ENCODE measurements at places on chromosomes 2 and 18.

GRCh38 chr18:48157956-48158355, 227.5 kb upstream of the SMAD2 start:
- no peak for DNase-seq

DNA sequence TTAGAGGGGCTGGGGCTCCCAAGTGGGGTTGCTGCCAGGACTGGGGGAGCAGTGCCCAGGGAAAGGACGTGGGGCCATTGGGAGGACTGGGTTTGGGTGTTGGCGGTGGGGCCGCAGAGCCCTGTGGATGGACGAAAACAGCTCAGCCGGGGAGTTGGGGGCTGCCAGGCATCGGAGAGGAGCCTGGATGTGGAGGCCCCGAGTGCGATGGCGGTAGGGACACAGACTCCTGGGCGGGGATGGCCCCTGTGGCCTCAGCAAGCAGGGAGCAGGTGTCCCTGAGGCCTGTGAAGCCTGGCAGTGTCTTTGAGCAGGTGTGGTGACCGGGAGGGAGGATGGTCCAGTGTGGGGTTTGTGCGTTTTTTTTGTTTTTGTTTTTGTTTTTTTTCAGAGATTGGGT, 13.3 kb downstream of the CTDP1 start:
- no peak for DNase-seq

DNA sequence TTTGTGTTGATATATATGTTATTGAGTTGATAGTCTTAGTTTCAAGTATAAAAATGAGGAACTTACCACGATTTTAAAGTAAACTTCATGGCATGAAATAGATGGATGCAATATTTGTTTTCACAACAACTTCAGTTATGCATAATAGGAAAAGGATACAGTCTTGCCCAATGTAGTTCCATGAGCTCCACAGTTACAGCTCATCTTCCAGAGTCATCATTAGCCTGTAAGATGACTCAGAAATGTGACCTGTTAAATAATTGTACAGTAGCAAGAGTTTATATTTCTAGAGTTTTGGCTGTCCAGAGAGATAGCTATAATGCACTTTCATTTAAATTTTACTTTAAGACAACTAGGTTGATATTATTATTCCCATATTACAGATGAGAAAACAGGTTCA, 80.9 kb upstream of the ARHGAP28 start:
- DNase-seq: no peak

DNA sequence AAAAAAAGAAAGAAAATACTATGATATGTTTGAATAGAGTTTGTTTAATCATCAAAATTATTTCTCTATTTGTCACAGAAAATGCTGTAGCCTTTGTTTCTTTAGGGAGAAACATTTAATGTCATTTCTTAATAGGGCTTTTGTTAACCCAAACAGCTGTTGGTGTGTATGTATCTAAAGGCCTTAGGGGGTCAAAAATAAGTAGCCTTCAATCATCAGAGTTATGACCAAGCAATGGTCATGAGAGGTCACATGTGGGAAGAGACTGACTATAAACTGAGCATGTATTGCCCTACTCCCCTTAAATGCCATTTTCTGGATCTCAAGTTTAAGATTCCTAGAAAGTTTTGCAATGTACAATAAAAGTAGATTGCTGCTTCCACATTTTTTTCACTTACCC, 22.7 kb downstream of the HNMT start:
- DNase-seq: no peak

DNA sequence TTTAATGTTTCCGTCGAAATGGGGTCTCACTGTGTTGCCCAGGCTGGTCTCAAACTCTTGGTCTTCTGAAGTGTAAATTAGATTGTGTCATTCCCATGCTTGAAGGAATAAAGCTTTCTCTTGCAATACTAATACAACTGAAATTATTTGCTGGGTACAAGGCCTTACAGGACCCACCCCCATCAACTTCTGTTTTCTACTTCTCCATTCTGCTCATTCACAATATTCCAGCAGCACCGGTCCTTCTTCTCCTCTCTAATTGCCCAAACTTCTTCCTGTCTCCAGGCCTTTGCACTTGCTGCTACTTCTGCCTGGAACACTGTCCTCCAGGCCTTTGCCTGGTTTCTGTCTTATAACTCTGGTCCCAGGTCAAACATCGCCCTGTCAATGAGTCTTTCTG, 73.8 kb downstream of the APOB start:
- DNase-seq: no peak

DNA sequence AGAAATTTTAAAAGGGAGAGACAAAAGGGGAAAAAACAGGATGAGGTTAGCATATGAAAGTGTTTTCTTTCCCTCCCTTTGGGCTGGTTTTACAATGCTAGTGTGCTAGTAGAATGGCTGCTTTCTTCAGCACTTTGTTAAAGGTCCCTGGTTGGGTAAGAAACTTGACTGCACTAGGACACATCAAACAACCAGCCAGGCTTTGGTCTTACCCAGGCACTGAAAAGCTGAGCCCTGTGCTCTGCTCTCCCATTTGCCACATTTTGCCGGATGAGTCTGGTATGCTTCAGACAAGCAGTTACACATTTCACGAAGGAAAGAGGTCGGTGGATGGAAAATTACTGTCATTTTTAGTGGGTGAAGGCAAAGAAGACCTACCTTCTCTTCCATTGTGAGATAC, 242.0 kb downstream of the DPP10 start:
- DNase-seq: no peak

GRCh38 chr2:162184821-162185450, 32.9 kb upstream of the GCG start:
- DNase-seq: no peak

DNA sequence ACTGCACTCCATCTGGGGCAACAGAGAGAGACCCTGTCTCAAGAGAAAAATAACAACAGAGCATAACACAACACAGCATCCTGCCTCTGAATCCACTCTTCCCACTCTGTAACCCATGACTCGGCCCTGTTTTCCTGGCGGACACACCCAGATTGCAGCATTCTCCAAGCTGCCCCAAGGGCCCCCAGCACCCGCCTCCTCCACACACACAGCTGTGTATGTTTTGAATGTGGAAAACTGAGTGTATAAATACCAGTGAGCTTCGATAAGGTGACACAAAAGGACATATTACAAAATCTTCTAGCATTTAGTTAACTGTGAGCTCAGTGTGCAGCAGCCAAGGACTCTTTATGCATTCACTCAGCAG, 13.0 kb downstream of the IMPA2 start:
- no peak for DNase-seq

- DNase-seq: no peak
Measured at GRCh38 chr2:172962082-172962481, 113.6 kb upstream of the MAP3K20 start.

DNA sequence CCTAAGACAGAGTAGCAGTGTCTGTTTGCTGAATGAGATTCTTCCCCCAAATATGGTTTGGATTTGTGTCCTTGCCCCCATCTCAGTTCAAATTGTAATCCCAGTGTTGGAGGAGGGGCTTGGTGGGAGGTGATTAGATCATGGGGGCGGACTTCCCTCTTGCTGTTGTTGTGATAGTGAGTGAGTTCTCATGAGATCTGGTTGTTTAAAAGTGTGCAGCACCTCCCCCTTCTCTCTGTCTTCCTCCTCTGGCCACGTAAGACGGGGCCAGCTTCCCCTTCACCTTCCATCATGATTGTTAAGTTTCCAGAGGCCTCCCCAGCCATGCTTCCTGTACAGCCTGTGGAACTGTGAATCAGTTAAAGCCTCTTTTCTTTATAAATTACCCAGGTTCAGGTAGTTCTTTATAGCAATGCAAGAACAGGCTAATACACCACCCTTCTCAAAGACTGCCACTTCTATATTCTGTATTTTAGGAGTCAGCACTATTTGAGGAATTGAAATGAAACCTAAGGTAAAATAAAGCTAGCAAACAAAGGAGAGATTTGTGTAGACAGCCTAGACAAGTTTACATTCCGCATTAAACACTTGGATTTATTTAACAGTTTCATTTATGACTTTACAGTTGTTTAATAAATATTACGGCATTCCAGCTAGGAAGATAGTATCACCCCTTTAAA, 21.6 kb downstream of the FBXO36 start:
- DNase-seq: no peak

- DNase-seq: no peak
Measured at GRCh38 chr2:31253356-31254131, 19.6 kb downstream of the EHD3 start.

DNA sequence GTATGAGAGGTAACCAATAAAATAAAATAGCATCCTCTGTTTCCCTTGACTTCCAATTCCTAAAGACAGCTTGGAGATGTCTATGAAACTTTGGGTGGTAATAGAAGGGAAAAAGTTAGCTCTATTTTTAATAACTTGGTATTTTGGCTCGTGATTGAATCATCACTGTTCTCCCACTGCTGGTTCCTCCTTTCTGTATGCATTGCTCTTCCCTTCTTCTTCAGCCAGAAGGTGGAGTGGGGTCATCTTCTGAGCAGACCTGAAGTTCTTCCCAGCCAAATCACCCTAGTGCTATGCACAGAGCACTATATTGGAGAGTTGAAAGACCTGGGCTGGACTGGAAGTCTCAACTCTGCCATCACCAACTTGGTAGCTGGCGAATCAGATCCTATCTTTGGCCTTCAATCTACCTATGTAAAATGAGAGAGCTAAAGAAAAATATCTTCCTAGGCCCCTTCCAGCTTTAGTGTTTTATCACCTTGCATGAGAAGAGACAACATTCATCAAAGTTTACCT, 54.1 kb downstream of the CPO start:
- no peak for DNase-seq

DNA sequence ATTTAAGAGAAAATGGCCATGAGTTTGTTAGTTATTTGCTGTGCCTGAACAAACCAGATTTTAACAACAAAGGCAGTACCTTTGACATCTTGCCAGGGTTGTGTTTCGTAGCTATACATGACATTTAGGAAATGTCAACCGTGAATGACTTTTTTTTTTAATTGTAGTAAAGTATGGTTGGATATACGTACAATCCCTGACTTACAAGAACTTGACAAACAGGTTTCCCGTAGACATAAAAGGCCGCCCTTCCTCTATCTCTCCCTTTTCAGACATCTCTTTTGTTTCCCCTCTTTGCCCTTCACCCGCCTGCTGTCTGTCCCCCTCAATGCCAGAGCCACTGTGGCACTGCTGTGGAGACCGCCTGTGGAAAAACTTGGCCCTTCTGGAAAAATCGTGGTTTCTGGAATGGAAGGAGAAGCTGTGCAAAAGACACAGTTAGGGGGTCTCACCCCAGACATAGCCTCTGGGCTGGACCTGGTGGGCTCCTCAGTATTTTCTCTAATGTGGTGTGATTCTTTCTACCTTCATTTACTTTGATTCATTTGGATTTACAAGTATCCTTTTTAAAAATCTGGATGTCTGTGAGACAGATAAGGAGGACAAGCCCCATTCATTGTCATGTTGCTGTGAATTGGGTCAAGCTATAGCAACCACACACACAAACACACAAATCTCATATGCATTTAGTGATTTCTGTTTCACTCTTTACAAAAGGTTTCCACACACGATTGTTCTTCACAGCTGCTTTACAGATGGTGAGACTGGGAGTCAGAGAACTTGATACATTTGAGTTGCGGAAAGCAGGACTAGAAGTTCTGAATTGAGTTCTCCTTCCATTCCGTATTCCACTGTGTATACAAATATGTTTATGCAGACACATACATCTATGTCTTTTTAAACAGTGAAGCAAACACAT, 48.6 kb downstream of the SPATS2L start:
- no peak for DNase-seq

- no peak for DNase-seq
Measured at GRCh38 chr2:103135679-103136078, 373.8 kb downstream of the TMEM182 start.

DNA sequence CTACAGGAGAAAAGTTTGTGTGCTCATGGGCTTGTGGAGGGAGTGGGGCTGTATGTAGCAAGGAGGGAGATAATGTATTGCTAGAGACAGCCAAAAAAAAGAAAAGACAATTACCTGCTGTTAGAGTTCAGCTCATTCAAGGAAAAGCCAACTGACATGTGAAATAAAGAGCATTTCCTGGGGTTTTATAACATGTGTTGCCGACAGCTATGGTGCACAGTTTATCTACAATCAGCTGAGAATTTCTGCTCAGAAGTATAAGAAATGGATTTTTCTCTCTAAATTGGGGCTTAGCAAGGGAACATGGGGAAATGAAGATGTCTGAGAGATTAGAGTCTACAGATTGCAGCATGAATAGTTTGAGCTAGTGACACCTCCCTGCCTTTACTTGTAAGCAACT, 674.1 kb downstream of the SUCLG1 start:
- no peak for DNase-seq

- no peak for DNase-seq
Measured at GRCh38 chr2:207594731-207595130, 30.5 kb downstream of the METTL21A start.

DNA sequence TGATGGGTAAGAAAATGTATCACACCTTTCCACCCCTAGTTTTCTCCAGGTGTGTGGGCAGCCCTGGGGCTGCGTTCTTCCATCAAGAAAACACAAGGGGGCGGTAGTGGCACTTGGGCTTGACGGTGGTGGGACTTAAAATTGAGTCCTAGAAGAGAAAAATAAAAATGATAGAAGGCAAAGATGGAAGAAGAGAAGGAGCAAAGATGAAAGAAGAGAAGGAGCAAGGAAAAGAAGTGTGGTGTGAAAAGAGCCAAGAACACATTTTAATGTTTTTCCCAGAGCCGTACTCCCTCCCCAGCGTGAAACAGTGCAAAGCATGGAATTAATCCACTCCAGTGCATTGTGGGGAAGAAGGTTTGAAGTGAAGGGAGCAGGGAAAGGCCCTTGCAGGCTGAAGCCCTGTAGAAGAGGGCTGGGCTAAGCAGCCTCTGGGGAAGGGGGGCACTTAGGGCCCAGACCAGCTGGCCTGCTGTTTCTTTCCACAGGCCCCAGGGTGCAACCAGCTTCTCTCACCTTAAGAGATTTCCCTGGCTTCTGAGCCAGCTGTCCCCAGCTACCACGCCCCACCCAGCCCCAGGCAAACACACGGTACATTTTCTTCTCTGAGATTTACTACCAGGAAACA, 256.8 kb downstream of the RNF152 start:
- peak; percentile 31 for DNase-seq

GRCh38 chr18:7924616-7925015, 357.5 kb downstream of the PTPRM start:
- no peak for DNase-seq

GRCh38 chr2:37148325-37148724, 8.5 kb downstream of the EIF2AK2 start:
- DNase-seq: no peak

DNA sequence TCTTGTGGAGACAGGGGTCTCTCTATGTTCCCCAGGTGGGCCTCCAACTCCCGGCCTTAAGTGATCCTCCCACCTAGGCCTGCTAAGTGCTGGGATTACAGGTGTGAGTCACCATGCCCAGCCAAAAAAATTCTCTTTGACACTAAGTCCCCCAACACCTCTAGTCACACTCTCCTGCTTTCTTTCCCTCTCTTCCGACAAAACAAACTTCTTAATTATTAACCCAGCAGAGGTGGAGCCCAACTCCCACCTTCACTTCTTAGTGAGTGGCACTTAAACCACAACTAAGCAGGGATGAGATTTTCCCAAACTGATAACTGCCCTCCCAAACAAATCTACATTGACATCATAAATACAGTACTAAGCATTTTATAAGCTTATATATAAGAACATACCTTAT, 60.5 kb upstream of the PMAIP1 start:
- no peak for DNase-seq
